D341Med (cell line): ENCODE measurements at places on chromosomes 7 and 10.

- DNase-seq: no peak
Measured at GRCh38 chr7:31082447-31082846, 30.3 kb downstream of the ADCYAP1R1 start.

GRCh38 chr7:12303495-12303894 is 92.4 kb downstream of the TMEM106B start:
- DNase-seq: no peak

- DNase-seq: no peak
Measured at GRCh38 chr10:74958316-74958715, 131.9 kb downstream of the KAT6B start.

DNA sequence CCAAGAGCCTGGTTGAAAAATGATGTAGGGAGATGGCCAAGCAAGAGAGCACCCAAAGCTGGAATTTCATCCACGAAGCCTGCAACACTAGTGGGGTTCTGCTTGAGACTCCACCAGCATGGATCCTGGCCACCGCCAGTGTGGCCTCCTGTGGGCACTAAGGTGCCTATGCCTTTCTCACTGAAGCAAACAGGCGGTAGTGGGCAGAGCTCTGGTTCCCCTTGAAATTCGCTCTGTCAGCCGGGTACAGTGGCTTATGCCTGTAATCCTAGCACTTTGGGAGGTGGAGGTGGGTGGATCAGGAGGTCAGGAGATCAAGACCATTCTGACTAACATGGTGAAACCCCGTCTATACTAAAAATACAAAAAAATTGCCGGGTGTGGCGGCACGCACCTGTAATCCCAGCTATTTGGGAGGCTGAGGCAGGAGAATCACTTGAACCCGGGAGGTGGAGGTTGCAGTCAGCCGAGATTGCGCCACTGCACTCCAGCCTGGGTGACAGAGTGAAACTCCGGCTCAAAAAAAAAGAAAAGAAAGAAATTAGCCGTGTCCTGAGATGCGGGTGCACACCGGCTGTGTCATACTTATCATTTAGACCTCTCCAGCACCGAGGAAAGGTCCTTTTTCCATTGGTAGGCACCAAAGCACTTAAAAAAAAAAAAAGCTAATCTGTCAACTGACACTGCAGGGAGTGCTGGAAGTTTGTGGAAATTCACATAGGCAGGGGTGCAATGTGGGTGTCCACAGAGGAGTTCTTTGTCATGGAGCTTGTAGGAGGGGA is 28.3 kb downstream of the CCM2 start:
- no peak for DNase-seq

DNA sequence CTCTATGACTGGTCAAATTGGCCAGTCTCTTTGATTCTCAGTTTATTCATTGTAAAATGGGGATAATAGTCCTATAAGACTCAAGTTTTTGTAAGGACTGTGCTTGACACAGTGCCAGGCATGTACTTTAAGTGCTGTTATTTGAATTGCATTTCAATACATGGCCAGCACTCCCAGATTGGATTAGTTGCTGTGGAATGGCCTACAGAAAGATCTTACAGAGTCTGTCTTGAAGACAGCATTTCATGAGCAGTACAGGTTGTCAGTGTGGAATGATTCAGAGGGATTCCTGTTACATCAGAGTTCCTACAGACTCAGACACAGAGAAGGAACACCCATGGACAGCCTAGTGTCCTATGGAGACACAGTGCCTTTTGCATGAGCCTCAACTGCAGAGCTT is 238.1 kb upstream of the BMPER start:
- DNase-seq: no peak

GRCh38 chr10:132384618-132385388 is 12.2 kb upstream of the PWWP2B start:
- no peak for DNase-seq

DNA sequence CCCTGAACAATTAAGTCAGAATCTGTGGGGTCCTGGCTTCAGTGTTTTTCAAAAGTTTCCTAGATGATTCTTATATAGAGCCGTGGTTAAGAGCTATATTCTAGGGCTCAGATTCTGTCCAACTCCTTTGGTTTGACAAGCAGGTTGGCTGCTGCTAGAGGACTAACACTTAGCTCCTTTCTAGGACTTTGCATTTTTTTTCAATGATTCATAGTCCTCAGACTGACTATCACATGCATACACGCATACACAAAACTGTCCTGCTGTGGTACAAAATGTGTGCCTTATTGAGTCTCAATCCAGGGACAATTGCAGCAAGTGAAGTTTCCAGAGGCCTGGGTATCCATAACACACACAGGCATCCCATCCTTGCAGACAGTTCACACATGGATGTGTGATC is 392.0 kb downstream of the NRG3 start:
- no peak for DNase-seq

GRCh38 chr7:39238234-39238869 is 260.6 kb downstream of the POU6F2 start:
- DNase-seq: no peak

GRCh38 chr10:72316748-72317435 is 37.8 kb downstream of the DNAJB12 start:
- no peak for DNase-seq

- no peak for DNase-seq
Measured at GRCh38 chr7:31082017-31082416, 29.9 kb downstream of the ADCYAP1R1 start.

DNA sequence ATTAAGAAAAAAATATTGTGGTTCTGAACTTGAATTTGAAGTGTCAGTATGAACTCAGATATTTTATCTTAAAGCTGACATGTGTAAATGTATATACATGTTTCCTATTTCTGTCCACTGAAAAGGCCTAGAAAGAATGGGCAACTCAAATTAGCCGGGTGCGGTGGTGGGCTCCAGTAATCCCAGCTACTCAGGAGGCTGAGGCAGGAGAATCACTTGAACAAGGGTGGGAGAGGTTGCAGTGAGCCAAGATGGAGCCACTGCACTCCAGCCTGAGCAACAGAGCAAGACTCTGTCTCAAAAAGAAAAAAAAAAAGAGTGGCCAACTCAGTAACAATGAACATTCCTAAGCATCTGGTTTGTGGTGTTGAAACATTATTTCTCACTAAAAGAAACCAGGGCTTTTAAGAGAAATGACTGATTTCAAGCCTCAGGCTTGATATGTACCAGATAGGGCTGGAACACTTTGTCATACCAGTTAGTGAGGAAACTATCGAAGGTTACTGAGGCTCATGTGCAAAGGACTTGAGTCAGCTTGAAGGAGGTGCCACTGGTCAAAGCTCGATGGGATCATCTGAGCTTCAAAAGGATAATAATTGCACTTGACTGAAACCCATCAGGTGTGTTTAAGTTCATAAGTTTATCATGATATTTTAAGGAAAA is 40.5 kb downstream of the AOAH start:
- DNase-seq: no peak

DNA sequence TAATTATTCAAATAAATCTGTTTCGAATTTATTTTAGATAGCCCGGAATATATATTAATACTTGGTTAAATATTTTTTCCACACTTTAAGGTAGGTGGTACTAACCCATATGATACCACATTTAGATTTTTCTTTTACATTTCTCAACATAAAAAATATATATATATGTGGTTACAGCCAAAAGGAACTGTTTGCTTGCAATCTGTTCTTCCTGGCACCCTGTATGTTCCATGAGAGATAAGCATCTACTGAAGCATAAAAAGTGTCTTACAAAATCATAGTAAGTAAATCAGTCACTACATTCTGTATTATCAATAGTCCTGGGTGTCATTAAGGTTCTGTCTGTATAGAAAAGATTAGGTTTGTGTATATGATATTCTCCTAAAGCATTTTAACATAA is 726.8 kb downstream of the GRM8 start:
- DNase-seq: no peak

DNA sequence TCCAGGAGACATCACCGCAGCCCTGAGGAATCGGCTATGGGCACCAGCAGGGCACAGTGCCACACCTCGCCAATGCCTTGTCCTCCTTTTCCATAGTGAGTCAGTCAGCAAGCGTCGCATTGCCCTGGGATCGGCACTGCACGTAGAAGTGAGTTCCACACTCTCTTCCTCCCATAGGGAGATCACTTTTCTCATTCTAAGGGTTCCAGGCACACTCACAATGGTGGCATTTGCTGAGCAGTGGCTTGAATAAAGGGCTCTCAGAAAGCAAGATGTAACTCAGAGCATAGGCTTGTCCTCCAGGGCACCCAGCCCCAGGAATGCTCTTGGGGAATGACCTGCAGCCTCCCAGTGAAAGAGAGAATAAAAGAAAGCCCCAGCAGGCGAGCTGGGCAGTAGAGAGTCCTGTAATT is 1.1 kb upstream of the VIM start:
- no peak for DNase-seq

DNA sequence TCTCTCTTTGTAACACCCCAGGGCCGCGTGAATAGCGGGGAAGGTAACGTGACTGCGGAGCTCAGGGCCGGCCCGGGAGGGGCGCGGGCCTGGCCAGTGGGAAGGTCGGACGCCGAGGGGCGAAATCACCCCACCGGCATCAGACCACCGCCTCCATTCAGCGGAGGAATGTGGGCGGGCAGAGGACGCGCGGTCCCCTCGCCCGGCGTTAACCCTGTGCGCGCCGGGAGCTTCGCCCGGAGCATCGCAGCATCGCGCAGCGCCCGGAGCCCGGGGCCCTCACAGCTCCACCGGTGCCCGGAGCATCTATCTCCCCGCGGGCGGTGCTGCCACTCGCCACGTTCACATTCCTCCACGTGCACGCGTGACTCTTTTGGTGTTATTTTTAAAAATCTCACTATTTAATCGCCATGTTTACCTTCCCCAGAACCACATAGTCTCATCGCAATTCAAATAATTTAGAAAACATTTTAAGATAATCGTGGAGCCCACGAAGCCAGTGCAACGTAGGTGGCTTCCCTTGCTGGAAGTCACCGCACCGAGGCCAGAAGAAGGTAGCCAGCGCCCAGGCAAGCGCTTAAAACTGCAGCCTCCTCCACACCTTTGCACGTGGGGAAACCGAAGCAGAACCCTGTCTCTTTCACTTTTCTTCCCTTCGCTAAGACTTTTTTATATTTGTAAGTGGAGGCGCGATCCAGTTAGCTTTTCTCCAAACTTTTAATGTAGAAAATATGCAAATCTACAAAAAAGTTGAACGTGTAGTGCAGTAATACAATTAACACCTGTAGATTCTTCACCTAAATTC is 21.8 kb downstream of the FGFBP3 start:
- DNase-seq: no peak

GRCh38 chr10:29326886-29327745 is 38.2 kb downstream of the LYZL1 start:
- no peak for DNase-seq

DNA sequence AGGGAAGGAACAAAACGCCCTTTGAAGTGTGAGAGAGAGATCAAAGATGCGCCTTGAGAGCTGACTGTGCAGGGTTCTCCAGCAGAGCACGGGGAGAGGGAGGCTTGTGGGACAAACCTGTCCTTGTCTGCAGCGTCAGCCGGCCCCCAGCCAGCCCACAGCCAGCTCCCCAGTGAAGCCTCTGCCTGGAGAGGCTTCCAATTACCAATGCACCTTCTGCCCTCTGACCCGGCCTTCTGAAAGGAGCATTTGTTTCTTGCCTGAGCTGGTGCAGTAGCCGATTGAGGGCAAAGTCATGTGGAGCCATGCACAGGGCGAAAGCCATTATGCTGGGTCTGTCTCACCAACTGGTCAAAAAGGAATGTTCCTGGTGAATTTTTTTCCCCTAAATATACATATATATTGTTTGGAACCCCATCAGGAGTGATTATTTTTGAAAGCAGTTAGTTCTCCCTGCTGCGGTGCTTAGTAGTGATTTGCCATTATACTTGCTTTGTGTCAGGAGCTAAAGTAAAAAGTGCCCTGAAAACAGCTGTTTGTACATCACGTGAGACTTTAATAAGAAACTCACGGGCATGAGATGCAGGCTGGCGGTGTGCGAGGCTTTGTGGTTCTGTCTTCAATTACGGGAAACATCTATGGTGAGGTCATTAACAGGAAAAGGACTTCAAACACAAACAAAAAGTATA is 268.6 kb downstream of the KLF6 start:
- DNase-seq: no peak

DNA sequence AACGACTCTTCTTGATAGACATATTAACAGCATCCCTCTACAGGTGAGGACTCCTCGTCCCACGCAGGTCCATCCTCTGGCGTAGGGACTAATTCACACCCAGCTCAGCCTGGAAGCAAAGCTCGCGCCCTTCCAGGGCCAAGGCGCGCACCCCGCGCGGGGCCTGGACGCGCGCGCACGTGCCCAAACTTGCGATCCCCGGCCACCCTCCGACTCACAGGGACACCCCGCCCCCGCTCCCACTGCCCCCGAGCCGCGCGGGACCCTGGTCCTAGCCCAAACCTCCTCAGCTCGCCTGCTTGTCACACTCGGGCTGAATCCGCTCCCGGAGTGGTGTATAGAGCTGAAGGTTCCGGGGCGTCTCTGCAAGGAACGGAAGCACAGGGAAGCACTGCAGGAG is 76.9 kb downstream of the ZNF248 start:
- peak; percentile 13 for DNase-seq

GRCh38 chr10:129854796-129855705 is 109.0 kb downstream of the EBF3 start:
- DNase-seq: no peak

GRCh38 chr10:12750526-12751201 is 250.8 kb downstream of the CCDC3 start:
- no peak for DNase-seq

DNA sequence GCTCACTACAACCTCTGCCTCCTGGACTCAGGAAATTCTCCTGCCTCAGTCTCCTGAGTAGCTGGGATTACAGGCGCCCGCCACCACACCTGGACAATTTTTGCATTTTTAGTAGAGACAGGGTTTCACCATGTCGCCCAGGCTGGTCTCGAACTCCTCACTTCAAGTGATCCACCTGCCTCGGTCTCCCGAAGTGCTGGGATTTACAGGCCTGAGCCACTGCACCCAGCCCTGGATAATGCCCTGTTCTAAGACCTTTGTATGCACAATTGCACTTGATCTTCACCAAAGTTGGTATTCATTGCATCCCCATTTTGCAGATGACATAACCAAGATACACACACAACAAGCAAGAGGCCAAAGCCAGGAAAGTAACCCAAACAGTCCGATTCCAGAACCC is 97.7 kb upstream of the CARD11 start:
- DNase-seq: no peak

DNA sequence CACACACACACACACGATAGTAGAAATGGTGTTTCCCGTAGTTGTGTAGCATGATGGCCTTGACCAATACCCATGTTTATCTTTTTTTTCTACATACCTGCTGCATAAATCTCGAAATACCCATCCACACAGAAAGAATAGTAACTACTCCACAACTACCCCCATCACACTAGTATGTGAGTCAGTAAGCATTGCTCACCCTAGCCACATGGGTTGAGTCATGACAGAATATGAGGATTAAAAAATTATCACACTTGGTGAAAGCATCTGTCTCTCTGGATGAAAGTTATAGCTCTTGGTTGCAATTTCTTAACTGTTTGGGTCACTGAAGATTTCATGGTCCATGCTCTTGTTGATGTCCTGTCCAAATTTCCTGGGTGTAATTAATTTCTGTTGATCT is 103.4 kb upstream of the MDFIC start:
- DNase-seq: no peak

GRCh38 chr10:86545101-86545500 is 23.5 kb upstream of the WAPL start:
- no peak for DNase-seq

- no peak for DNase-seq
Measured at GRCh38 chr10:58752665-58753064, 240.0 kb downstream of the BICC1 start.

- no peak for DNase-seq
Measured at GRCh38 chr7:166338-167060, 25.9 kb upstream of the FAM20C start.
